Hematopoietic multipotent progenitor cell treated with erythropoietin and hydrocortisone succinate and interleukin-3 and kit ligand, for 6 days (in vitro differentiated cells): ENCODE measurements at places on chromosomes 4 and X.

DNA sequence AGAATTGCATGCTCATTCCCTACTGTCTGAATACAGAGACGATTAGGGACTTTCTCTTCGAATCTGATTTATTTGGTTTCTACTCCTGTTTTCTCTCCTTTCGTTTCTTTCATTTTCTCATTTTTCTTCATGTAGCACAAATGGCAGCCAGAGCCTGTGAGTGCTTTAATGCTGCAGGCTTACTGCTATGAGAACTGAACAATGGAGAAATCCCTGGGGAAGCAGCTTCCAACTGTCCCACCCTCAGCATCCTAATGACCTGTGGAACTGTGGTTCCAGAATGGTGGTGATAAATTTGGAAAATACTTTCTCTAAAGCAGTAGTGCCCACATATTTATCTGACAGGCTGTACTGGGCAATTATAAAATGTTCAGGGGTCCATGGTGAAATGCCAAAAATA lies 930.4 kb downstream of the DMD start:
- no peak for DNase-seq

GRCh38 chr4:181525634-181526033 lies 717.6 kb upstream of the TENM3 start:
- DNase-seq, result no peak

- no peak for DNase-seq
Observed at GRCh38 chr4:35300996-35301774, 943.1 kb downstream of the ARAP2 start.

GRCh38 chr4:54276641-54277430 lies 47.7 kb downstream of the PDGFRA start:
- DNase-seq, result no peak

DNA sequence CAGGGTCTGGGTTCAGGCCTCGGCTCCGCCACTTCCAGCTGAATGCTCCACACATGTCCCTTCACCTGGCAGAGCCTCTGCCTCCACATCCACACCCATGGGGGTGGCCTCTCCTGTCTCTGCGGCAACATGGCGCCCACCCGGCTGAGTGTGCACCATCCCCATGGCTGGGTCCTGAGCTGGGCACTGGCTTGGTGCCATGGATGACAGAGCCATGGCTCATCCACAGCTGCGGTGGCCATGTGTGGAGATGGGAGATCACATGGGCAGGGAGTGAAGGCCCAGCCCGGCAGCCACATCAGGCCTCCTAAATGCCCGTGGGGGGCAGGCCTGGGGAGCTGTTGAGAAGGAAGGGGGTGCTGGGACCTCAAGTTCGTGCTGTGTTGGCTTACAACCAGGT lies 213.7 kb downstream of the AFAP1 start:
- no peak for DNase-seq

GRCh38 chrX:40622479-40623138 lies 619 bp upstream of the MPC1L start:
- DNase-seq, result no peak

GRCh38 chrX:108347800-108348199 lies 90.4 kb downstream of the COL4A6 start:
- no peak for DNase-seq

GRCh38 chrX:17098516-17099247 lies 152.2 kb downstream of the REPS2 start:
- no peak for DNase-seq

- DNase-seq, result no peak
Observed at GRCh38 chrX:66915893-66916292, 277.0 kb upstream of the EDA2R start.

DNA sequence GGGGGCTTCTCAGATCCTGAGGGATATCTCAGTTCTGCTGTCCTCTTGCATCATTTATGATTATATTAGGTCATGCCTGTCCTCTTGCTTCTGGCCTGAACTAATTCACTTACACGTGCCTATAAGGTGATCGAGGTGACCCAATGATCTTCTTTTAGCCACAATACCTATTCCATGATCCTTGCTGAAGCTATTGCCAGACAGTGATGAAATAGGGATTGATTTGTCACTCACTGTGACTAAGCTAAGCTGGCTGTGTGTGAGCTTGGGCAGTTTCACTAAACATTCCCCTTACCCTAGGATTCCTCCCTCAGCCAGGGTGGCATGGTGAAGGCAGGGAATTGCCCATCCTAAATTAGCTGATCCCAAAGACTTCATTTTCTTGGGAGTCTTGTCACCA lies 19.0 kb downstream of the HADH start:
- DNase-seq, result no peak

DNA sequence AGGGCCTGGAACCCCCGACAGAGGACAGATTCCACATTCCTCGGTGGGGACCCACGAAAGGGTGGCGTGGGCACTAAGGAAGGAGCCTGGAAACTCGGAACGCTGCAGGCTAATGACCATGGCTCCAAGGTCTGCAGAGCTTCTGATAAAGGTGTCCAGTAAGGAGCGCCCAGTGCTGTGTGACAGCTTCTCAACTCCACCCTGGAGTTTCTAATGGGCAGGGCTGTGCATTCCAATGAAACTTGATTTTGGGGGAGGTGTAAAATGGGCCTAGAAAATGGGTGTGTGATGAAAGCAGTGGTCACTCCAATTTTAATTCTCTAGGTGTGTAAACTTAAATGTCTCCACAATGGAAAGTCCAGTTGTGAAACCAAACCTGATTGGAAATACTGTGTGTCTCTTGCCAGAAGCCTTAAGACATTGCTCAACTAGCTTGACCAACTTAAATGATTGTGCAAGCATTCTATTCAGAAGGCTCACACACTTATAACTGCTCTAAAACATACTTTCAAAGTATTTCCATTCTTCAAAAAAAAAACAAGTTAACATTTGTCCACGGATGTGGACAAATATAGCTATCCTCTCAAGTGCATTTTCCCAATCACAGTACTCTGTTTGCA lies 52.1 kb downstream of the XAGE2 start:
- no peak for DNase-seq

GRCh38 chr4:152605641-152606335 lies 69.9 kb upstream of the FBXW7 start:
- DNase-seq, result no peak

DNA sequence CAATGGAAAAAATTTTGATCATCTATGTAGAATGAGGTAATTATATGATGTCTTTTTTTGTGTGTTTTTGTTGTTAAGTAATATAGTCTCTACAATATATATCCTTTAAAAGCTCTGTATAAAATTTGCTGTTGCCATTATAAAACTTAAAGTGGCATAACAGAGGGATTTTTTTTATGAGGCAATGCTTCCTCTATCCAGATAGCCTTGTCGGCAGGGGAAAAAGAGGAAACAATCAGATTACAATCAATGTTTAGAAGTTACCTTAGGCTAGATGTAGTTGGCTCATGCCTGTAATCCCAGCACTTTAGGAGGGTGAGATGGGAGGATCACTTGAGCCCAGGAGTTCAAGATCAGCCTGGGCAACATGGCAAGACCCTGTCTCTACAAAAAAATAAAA lies 86.8 kb downstream of the DIAPH2 start:
- DNase-seq, result peak; percentile 14
